ENCODE measurements at places on chromosomes 5 and 9. TPM values are rescaled to one million over a fixed set of nuclear protein-coding genes. Genes with fewer than 3 reads are reported as not detected.

The KCNIP1 gene
- total RNA-seq: 2.1 TPM

The SLC6A7 gene
- not detected for total RNA-seq

The OR1J2 gene
- total RNA-seq: not detected

The GRXCR2 gene
- total RNA-seq: not detected

The PCDHGA5 gene
- total RNA-seq: 8.8 TPM

The TMOD1 gene
- 25.3 TPM for total RNA-seq

The TRIM23 gene
- 28.4 TPM for total RNA-seq

The SLC28A3 gene
- 0.27 TPM for total RNA-seq

The CORO2A gene
- total RNA-seq: 3.7 TPM

The SAPCD2 gene
- total RNA-seq: 0.36 TPM

The PDLIM4 gene
- 50.2 TPM for total RNA-seq

The NCS1 gene
- 11.7 TPM for total RNA-seq

The DMRT3 gene
- total RNA-seq: 0.40 TPM

The POLR3G gene
- total RNA-seq: 5.6 TPM

The GPR151 gene
- total RNA-seq: not detected

The NR5A1 gene
- not detected for total RNA-seq

The ZSWIM6 gene
- 30.2 TPM for total RNA-seq

The SLC12A2 gene
- total RNA-seq: 96.6 TPM

The MARCOL gene
- total RNA-seq: not detected

The NOXA1 gene
- total RNA-seq: 7.4 TPM

The IL7R gene
- 7.8 TPM for total RNA-seq

The MYMK gene
- total RNA-seq: not detected

The CCL27 gene
- total RNA-seq: not detected

The BARX1 gene
- not detected for total RNA-seq

The F2RL1 gene
- total RNA-seq: 0.76 TPM

The HTR4 gene
- total RNA-seq: 0.13 TPM

The NMRK1 gene
- 30.7 TPM for total RNA-seq

The INSL6 gene
- total RNA-seq: not detected

The SCGB3A1 gene
- total RNA-seq: not detected

The HACD4 gene
- 6.4 TPM for total RNA-seq

The QRFP gene
- not detected for total RNA-seq

The LHX6 gene
- total RNA-seq: 11.5 TPM

The FREM1 gene
- 8.3 TPM for total RNA-seq

The DRD1 gene
- total RNA-seq: 0.89 TPM

The SPATA31A3 gene
- total RNA-seq: not detected

The MRPS27 gene
- total RNA-seq: 39.5 TPM

The REEP2 gene
- total RNA-seq: 5.3 TPM

The OR13J1 gene
- not detected for total RNA-seq

The HSPB3 gene
- not detected for total RNA-seq

The LAMC3 gene
- total RNA-seq: 0.36 TPM

The SLC45A2 gene
- total RNA-seq: not detected

The MZB1 gene
- 0.71 TPM for total RNA-seq

The KIF12 gene
- 0.22 TPM for total RNA-seq

The SHISAL2B gene
- total RNA-seq: not detected

The LHFPL2 gene
- 33.4 TPM for total RNA-seq

The SLC25A48 gene
- 59.3 TPM for total RNA-seq

The IL17B gene
- total RNA-seq: 51.7 TPM

The TNFSF8 gene
- 3.1 TPM for total RNA-seq

The IFNA13 gene
- not detected for total RNA-seq

The DHX29 gene
- total RNA-seq: 24.8 TPM

The CAMK4 gene
- total RNA-seq: 2.2 TPM

The CDX1 gene
- total RNA-seq: not detected

The COL27A1 gene
- 42.4 TPM for total RNA-seq

The FGD3 gene
- 11.1 TPM for total RNA-seq

The FGF18 gene
- 15.8 TPM for total RNA-seq
